Upper lobe of left lung (tissue), 6 donors: ENCODE measurements at places on chromosomes 2 and 18. TPM values are rescaled to one million over a fixed set of nuclear protein-coding genes. Genes with fewer than 3 reads are reported as not detected.

Gene LRP2
- 27.3 TPM for total RNA-seq

Gene TSPYL6
- 1.0 TPM for total RNA-seq

Gene CCDC74A
- 4.0 TPM for total RNA-seq

Gene KCNK3
- total RNA-seq, result 15.4 TPM

Gene KIF1A
- total RNA-seq, result not detected

Gene KIAA2012
- 7.3 TPM for total RNA-seq

Gene MPV17
- 80.6 TPM for total RNA-seq

Gene TNFAIP6
- 1.6 TPM for total RNA-seq

Gene IGFBP2
- 45.3 TPM for total RNA-seq

Gene RAB6C
- total RNA-seq, result not detected

Gene DCTN1
- total RNA-seq, result 113 TPM

Gene CNTNAP5
- not detected for total RNA-seq

Gene ANKRD30B
- total RNA-seq, result not detected

Gene NIF3L1
- 21.4 TPM for total RNA-seq

Gene KCNS3
- total RNA-seq, result 99.0 TPM

Gene DSC1
- not detected for total RNA-seq

Gene RFX8
- total RNA-seq, result 0.24 TPM

Gene EFR3B
- 13.1 TPM for total RNA-seq

Gene TFCP2L1
- total RNA-seq, result 29.7 TPM

Gene LCT
- 0.20 TPM for total RNA-seq

Gene CXCR4
- total RNA-seq, result 40.6 TPM

Gene G6PC2
- total RNA-seq, result not detected

Gene CXCR2
- 0.79 TPM for total RNA-seq

Gene SLC8A1
- total RNA-seq, result 21.8 TPM

Gene CFC1
- not detected for total RNA-seq

Gene ABCG5
- not detected for total RNA-seq

Gene SPOPL
- 4.2 TPM for total RNA-seq

Gene HTR2B
- 0.81 TPM for total RNA-seq

Gene CXCR1
- total RNA-seq, result 3.7 TPM

Gene AGXT
- total RNA-seq, result not detected

Gene SPC25
- total RNA-seq, result 1.1 TPM

Gene RAB27B
- 7.3 TPM for total RNA-seq

Gene CYP27C1
- total RNA-seq, result 0.13 TPM

Gene RND3
- 36.5 TPM for total RNA-seq

Gene BMP10
- total RNA-seq, result not detected

Gene ADD2
- under 0.01 TPM for total RNA-seq

Gene ADGRF3
- total RNA-seq, result 0.30 TPM

Gene SATB2
- 3.3 TPM for total RNA-seq

Gene SNTG2
- total RNA-seq, result 3.5 TPM

Gene CPLX4
- total RNA-seq, result not detected

Gene TUBA4B
- total RNA-seq, result 3.4 TPM

Gene FN1
- total RNA-seq, result 1,134 TPM

Gene MSH6
- total RNA-seq, result 21.6 TPM

Gene DYNAP
- not detected for total RNA-seq

Gene SF3B6
- 38.8 TPM for total RNA-seq

Gene CD302
- 42.8 TPM for total RNA-seq

Gene IL1R2
- 46.7 TPM for total RNA-seq

Gene GRB14
- total RNA-seq, result 4.2 TPM

Gene TAF1B
- 8.5 TPM for total RNA-seq

Gene GPR55
- total RNA-seq, result not detected

Gene SMAD4
- total RNA-seq, result 94.7 TPM

Gene FBXO41
- total RNA-seq, result 9.4 TPM

Gene ST6GAL2
- total RNA-seq, result 2.7 TPM

Gene NT5C1B
- total RNA-seq, result not detected

Gene C1GALT1C1L
- total RNA-seq, result not detected

Gene SCN7A
- total RNA-seq, result 65.0 TPM

Gene FBXO15
- 11.9 TPM for total RNA-seq
